SHP77 (cell line): ENCODE measurements at places on chromosomes 16 and 17.

GRCh38 chr17:30433514-30433913 is 43.7 kb upstream of the GOSR1 start:
- DNase-seq, result peak; percentile 72

DNA sequence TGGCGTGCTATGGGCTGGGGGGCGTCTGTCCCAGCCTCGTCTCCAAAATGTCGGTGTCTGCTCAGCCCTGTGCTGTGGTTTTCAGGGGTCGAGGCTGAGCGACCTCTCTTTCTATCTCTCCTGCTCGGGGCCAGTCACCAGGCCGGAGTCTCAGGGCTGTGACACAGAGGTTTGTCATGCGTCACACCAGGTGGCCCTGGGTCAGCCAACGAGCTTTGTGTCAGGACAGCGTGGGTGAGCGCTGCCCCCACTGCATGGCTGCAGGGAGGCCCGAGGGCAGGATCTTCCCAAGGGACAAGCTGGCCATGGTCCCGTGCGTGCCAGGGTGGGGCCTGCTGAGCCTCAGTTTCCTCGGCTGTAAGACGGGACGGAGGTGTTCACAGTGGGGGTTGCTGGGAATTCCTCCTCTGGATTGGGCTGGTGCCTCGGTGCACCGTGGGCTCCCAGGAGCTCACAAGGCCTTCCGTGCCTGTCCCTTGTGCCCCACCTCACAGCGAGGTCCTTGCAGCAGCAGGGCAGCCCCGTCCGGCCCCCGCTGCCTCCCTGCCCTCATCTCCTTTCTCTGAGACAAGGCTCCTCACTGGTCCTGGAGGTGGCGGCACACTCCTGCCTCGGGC is 50.5 kb downstream of the CBFA2T3 start:
- DNase-seq, result peak; percentile 47

- peak; percentile 33 for DNase-seq
Measured at GRCh38 chr17:29807520-29808361, 122.3 kb downstream of the SSH2 start.

DNA sequence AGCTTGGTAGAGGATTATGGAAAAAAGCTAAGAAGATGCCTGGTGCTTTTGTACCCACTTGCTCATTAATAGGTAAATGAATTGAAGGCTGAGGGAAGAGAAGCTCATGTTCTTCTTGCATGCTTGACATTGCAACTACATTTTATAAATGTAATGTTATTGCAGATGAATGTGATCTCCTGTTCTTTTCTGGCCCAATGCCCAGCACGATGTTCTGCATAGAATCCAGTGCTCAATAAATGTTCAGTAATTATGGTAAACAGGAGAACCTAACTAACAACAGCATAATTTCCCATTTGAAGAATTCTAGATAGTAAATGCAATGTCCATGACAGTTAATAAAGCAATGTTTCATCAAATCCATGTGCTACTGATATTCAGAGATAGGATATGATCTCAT is 638.2 kb upstream of the SOX9 start:
- DNase-seq, result no peak

- DNase-seq, result no peak
Measured at GRCh38 chr16:31528523-31529107, 915 bp downstream of the AHSP start.

DNA sequence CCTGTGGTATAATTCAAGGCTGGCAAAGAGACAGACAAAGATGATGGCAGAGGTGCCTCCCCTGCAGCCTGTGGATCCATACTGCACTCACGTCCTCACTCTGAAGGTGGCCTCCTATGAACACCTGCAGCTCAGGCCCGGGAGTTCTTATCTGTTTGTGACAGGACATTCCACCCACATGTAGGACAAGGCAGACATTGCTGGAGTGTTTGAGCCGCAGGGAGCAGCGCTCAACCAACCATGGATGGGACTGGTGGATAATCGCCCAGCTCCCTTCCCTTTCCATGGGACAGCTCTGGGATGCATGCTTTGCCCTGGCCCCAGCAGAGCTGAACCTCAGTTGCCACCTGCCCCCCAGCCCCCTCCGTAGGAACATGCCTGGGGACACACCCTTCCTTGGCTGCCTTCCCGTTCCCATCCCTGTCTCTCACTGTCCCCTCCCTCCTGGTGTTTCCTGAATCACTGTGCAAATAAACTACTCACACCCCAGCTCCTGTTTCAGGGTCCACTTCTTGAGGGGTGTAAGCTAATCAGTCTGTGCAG is 22.2 kb downstream of the ITPRIPL2 start:
- DNase-seq, result no peak

- DNase-seq, result no peak
Measured at GRCh38 chr17:75388476-75389030, 16.9 kb downstream of the GRB2 start.

DNA sequence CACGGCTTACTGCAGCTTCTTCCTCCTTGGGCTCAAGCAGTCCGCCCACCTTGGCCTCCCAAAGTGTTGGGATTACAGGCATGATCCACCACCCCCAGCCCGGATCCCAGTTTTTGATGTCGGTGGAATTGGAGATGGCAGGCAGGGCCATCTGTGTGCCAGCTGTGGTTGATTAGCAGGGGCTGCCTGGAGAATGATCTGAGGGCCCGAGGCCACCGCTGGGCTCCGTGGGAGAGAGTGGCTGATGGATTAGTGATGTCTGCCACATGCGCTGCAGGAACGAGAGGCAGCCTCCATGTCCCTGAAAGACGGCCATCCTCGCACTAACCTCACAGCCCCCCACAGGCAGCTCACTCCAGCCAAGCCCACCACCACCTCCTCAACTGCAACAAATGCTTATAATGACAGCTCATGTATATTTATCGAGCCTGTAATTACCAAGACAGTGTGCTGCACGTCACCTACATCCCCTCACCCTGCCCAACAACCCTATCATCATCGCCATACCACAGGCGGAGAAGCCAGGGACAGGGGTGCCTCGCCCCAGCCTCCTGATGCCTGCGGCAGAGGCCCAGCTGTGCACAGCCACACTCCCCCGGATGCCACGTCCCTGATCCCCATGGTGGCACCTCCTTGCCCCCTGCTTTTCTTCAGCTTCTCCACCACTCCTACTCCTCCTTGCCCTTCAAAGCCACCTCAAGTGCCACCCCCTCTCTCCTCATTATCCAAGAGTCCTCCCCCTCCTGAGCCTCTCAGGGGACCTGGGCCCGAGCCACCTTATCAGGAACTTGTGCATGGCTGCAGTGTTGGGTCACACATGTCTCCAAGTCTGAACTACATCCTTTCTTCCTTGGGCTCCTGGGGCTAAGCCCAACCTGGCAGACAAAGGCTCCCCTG is 33.2 kb downstream of the ACTG1 start:
- DNase-seq, result no peak
